ENCODE measurements at places on chromosomes 7 and 10.

- no peak for DNase-seq
Observed at GRCh38 chr7:9719303-9719702, 1254.4 kb upstream of the PHF14 start.

DNA sequence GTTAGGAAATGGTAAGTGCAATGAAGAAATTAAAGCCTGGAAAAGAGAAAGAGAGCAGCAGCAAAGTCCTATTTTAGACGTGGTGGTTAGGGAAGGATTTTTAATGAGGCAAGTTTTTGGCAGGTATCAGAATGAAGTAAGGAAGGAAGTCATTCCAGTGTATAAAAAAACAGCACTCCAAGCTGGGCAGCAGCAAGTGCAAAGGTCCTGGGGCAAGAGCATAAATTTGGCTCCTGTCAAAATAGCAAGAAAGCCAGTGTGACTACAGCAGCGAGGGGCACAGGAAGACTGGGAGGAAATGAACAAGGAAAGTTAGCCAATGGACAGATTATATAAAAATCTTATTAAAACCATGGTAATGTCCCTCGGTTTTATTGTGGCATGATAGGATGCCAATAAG is 90.2 kb downstream of the PPP1R3A start:
- DNase-seq = no peak

DNA sequence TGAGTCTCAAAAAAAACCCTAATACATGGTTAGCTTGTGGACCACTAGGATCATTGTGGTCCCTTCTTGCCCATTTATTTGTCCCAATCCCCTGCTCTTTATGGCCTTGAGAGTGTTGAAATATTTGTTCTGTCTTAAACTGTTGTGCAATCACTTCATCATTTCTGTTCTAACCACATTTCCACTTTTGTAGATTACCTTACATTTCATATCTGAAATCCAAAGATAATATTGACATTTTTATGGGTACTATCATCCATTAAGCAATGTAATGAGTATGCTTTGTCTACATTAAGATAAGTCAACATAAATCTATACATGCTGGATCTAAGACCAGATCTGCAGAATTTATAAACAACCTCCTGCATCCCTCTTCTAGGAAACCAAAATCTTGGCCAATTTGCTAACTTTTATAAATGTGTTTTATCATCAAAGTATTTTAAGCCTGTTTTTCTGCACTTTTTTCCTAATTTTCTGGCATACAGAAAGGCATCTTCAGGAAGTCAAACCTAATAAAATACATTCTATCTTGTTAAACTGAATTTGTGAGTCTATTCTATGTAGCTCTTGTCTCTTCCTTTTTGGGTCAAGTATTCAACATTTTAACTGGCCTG is 359.4 kb upstream of the CELF2 start:
- DNase-seq = no peak

GRCh38 chr7:104179178-104179577 is 28.6 kb downstream of the ORC5 start:
- no peak for DNase-seq

GRCh38 chr7:80060218-80060806 is 74.3 kb upstream of the GNAI1 start:
- peak; percentile 7 for DNase-seq

- DNase-seq = no peak
Observed at GRCh38 chr10:90775351-90776028, 82.3 kb downstream of the HTR7 start.

- no peak for DNase-seq
Observed at GRCh38 chr10:1049425-1049958, 573 bp upstream of the IDI1 start.

- no peak for DNase-seq
Observed at GRCh38 chr7:132116369-132116768, 459.9 kb downstream of the PLXNA4 start.

Data from GM12864 (cell line).